T-cell (primary cell): ENCODE measurements at places on chromosomes 16 and 17.

DNA sequence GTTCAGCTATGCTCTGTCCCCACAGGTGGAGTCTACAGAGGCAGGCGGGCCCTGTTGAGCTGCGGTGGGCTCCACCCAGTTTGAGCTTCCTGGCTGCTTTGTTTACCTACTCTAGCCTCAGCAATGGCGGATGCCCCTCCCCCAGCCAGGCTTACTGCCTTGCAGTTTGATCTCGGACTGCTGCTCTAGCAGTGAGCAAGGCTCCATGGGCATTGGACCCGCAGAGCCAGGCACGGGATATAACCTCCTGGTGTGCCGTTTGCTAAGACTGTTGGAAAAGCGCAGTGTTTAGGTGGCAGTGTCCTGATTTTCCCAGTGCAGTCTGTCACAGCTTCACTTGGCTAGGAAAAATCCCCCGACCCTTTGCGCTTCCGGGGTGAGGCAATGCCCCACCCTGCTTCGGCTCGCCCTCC is 89.1 kb downstream of the BCAS3 start:
- peak; percentile 9 for DNase-seq

DNA sequence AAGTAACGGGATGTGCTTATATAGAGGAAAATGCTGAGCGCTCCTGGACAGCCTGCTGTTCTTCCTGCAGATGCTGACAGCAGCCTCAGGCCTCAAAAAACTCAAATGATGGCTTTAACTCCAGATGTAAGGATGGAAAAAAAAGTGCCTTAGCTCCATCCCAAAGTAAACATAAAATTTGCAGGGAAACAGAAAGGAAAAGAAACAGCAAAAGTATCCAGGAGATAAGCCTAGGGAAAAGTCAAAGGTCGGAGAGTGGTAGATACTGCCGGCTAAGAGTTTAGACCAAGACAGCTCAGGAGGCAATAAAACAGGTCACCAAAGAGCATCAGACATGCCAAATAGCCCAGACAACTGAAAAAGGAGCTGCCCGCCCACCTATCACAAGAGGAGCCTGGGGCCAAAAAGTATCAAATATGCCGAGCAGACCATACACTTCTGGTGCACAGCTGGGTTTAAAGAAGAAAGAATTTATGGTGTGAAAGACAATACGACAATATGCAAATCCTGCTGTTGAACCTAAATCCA is 6.9 kb downstream of the KRT31 start:
- DNase-seq: no peak

- DNase-seq: no peak
Measured at GRCh38 chr16:75908331-75909117, 182.2 kb upstream of the CPHXL start.

GRCh38 chr16:58024486-58025350 is 836 bp upstream of the MMP15 start:
- DNase-seq: no peak

DNA sequence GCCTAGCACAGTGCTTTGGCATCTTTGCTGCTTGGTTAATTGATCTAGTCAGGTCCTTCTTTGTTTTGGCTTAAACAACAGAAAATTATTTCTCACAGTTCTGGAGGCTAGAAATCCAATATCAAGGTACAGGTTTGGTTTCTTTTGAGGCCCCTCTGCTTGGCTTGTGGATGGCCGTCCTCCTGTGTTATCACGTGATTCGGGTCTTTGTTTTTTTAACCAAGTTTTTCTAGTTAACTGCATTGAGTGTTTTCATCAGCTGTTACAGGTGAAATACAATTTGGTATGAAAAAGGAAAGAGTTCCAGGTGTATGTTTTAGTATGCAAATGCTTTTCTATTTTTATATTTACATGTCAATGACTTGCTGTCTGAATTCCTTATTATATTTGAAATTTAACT is 2.8 kb downstream of the NLK start:
- DNase-seq: no peak

DNA sequence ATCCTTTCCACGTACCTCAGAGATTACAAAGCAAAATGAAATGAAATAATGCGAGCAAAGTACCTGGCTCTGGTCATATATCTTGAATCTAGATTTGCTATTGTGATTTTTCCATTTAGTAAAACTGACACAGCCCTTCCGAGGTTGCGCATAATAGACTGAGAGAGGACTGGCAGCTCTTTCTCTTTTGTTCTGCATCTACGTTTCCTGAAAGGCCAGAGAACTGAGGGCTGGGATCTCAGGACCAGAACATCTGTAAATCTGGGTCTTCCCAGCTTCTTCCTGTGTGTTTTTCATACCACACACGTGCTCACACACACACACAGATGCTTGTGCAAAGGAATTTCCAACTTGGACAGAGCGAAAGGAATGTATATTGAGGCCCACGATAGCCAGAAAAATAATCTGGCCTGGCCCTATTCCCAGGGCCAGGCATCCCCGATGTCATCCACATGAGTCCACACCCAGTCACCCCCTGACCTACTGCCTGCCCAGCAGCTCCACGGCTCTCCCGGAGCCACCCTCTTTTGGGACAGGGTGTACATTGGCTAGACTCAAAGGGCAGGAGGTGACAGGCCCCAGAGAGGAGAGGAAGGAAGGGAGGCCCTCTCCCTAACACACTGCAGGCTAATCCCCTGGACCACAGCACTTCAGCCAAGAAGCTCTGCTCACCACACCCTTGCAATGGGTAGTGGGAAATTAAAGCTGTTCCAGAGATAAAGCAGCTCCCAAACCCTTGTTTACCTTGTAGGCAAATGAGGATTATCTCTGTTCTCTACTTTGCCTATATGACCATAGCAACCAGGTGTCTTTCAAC is 41.8 kb downstream of the NOL11 start:
- DNase-seq: no peak

DNA sequence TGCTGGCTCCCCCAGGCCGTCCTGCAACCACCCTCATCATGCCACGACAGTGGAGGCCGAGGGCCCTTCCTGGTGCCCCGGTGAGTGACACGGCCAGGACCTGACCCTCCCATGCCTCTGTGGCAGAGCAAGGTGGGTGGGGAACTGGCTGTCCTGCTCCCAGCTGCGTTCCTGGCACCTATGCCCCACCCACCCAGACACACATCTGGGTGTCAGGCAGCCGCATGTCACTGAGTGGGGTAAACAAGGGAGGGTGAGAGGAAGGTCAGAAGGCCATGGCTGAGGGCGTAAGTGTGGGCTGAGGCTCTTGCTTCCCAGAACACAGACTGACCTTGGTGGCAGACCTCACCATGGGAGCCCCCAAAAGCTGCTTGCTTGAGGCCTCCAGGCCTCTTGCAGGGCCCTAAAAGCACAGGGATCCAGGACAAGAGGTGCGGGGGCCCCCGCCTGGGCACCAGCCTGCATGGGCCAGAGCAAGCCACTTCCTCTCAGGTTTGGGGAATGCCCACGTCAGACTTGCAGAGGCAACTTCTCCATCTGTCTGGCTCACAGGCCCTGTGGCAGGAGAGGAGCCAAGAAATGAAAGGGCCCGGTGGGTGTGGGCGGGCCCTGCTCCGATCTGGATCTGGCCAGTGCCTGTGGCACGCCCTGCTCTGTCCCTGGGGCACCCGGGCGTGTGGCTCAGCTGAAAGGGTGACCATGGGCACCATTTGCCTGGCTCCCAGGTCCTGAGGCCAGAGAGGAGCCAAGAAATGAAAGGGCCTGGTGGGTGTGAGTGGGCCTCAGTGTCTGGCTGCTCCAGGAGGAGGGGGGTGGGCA is 3.9 kb upstream of the CCDC57 start:
- peak; percentile 49 for DNase-seq

DNA sequence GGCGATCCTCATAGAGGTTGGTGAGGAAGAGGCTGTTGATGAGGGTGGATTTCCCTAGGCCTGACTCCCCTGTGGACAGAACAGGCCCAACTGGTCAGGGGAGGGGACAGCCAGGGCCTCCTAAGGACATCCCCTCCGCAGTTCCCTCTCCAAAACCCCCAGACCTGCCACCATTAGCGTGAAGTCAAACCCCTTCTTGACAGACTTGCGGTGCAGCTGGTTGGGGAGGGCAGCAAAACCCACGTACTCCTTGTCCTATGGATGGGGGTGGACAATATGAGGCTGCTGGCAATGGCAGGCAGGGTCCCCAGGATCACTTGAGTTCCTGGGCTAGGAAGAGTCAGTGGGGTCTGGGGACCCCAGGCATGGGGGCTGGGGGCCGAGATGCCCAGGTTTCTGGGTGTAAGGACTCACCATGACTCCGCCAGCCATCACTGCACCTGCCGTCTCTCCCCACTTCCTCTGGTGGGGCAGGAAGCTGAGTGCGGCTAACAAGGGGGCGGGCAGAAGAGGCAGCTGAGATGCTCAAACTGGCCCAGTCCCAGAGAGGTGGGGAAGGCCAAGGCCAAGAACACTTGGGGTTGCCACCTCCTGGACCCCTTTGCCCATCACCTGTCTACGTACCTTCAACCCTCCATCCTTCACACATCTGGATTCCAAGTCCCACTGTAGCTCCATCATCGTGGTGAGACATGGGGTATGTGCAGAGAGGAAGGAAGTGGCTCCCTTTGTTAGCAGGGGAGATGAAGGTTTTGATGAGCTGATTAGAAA is at the start of gene SEPTIN1:
TSS of gene SEPTIN1 (minus strand) at position 451 of the 771 bp plus-strand sequence. CDS start at position 432, 19 bp downstream.
- DNase-seq: peak; percentile 73

DNA sequence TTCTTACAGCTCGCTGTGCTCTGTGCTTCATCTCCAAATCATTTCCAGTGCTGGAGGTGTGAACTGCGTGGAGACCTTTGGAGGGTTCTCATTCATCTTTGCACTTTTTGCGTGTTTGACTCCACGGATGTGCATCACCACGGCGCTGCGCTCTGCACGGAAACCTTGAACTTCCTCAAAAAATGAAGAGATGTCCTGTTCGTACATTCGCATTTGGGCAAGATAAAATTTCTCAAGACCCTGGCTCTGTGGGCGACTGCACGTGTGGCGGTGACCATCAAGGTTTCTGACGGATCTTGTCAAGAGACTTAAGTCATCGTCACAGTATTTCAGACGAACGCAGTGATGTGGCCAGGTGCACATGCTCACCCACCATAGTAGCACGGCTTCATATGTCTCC is 10.3 kb upstream of the PVALEF start:
- DNase-seq: no peak

GRCh38 chr16:26961459-26961858 is 105.3 kb upstream of the C16orf82 start:
- DNase-seq: no peak

DNA sequence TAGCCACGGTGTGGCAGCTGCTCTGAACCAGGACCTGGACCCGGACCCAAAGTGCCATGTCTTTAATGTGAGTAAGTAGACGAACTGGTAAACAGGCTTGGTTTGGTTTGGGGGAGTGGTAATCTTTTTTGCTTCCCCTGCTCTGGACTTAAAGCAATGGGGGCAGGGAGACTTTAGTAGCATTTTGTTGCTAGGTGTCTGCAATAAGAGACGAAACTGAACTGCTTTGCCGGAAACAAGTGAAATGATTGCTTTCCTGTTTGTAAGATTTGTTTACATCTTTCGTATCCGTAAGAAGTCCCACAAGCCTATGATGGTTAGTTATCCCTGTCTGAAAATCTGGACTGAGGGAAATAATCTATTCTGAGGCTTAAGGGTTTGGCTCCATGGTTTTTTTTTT is 21.5 kb downstream of the PRCD start:
- no peak for DNase-seq

DNA sequence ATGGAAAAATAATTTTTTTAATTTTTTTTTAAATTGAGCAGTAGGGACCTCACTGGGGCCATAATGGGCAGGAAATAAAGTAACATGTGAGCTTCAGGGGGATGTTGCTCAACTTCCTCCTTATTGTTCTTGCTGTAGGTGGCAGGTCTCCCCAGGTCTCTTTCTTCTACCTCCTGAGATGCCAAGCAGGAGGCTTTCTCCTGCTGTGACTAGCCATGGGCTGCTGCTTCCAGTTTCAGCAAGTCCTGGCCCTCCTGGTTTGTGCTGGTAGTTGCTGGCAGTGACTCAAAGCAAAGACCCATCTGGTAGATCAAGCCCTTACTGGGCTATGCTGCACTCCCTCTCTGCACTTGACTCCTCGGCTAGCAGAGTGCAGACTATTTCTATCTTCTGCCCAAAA is 2.3 kb downstream of the DPEP2NB start:
- DNase-seq: no peak

DNA sequence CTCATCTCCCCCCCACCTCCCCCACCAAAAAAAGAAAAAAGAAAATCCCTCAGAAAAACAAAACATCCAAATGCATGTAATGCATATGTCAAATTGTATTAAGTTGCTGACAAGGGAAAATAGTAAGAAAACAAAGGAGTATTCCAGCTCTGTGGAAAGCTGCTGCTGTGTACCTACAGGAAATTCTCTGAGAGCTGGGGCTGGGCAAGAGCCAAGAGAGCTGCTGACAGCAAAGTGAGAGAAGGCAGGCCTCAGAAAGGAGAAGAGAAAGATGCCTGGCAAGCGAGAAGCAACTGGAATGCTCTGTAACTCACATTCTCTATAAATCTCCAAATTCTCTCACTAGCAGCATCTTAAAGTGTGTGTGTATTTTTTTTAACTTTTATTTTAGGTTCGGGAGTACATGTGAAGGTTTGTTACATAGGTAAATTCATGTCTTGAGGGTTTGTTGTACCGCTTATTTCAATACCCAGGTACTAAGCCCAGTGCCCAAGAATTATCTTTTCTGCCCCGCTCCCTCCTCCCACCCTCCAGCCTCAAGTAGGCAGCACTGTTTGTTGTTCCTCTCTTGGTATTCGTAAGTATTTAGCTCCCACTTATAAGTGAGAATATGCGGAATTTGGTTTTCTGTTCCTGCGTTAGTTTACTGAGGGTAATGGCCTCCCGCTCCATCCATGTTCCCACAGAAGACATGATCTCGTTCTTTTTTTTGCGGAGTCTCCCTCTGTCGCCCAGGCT is 24.4 kb downstream of the CNTROB start:
- DNase-seq: no peak

- no peak for DNase-seq
Measured at GRCh38 chr17:14866266-14866665, 398.9 kb downstream of the PMP22 start.
